Stimulated activated naive CD8-positive, alpha-beta T cell treated with anti-CD3 and anti-CD28 coated beads, Interleukin-15, amount 100 ng/mL, for 72 hours (primary cell): ENCODE measurements at places on chromosomes 3 and 15.
A peak's percentile ranks its signal among the peaks of the same experiment; 100 is the strongest.

- no peak for DNase-seq
Observed at GRCh38 chr15:57462381-57462780, 86.1 kb downstream of the CGNL1 start.

GRCh38 chr3:138051947-138052802, 42.2 kb downstream of the CLDN18 start:
- DNase-seq, result peak; percentile 16

DNA sequence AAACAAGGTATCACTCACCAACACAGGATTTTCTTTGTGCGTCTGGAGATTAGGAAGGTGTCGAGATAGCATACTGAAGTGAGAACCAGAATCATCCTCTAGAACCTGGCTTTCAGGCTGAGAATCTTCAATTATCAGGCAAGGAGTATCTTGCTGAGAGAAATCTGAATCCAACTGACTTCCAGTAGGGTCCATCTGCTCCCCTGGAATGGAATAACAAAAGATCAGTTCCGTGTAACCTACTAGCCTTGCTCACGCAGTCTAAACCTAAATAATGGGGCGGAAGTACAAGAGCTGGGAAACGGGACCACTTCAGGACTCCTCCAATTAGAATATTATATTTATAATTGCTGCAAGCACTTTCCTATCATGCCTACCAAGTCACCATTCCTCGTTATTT, 690 bp downstream of the TP53BP1 start:
- DNase-seq, result no peak

DNA sequence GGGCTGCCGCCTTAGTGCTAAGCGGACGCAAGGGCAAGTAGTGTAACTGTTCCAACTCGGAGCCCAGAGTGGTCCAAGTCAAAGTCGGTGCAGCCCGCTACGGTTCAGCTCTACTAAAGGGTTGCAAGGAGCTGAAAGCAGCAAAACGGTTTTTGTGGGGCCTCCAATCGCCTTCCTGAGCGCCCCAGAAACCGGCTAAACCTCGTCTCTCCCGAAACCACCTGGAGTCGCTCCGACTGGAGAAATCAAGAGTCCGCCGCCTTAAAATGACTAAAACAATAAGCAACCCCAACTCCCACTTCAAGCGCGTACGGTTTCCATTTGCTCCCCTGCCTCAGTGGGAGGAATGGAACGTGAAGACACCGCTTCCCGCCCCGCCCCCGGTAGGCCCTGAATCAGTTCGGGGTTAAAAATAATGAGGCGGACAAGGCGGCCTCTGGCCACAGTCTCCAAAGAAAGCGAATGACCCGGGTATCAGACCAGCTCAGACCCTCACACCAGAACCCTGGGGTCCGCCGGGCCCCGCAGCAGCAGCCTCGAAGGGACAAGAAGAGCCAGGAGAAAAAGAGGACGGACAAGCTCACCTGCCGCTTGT, 401 bp downstream of the SEC11A start:
- DNase-seq, result peak; percentile 27

GRCh38 chr3:155386919-155387318, 93.4 kb upstream of the STRIT1 start:
- DNase-seq, result no peak

- no peak for DNase-seq
Observed at GRCh38 chr3:174331095-174331800, 527.9 kb upstream of the NAALADL2 start.

DNA sequence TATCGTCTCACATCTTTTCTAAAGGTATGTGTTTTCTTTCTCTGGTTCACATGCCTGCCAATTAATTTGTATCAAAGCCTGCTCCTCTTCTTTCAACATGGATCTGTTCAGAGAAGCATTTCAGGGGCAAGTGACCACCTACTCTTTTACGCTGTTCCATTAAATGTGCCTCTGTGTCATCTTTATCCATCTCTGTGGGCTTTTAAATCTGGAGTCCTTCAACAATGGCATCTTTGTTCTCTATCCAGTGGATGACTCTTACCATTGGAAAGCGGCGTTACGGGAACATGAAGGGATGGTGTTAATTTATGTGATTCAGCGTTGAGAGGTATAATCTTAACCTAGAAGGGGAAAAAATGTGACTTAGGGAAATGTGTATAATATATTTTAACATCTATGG, 92.7 kb upstream of the CFAP20DC start:
- DNase-seq, result no peak

DNA sequence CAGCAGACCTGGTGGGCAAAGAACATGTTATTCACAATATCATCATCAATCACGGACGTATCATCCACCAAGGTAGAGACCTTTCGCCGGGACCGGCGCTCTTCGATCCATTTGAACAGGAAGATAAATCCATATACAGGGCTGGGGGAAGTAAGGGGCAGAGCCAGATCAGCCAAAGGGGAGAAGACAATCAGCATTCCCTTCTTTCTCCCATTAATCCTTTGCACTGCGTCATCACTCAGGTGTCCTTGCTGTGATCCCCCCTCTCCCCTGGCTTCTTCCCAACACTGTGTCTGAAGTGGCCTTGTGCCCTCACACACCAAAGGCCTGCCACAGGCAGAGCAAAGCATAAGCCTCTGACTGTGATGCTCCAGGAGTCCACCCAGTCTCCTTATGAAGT, 36.4 kb downstream of the SEMA3G start:
- no peak for DNase-seq

GRCh38 chr3:12622335-12622734, 41.6 kb downstream of the RAF1 start:
- DNase-seq, result no peak

- DNase-seq, result no peak
Observed at GRCh38 chr3:72018343-72018984, 233.5 kb upstream of the PROK2 start.

DNA sequence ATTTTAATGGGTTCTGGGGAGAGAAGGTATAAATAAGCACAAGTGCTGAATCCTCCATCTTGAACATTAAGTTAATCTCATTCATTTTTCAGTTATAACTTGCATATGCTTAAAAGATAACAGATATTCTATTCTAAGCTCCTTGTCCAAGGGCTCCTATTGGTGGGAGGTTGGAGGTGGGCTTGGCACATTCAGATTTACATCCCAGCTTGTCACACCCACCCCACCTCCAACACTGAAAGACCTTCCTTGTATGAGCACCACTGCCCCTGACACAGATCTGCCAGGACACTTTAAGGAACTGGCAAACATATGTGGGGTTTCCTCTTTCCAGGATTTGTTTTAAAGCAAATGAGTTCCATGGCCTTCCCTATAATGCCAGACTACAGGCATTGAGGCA, 30.6 kb downstream of the HOMER2 start:
- no peak for DNase-seq

DNA sequence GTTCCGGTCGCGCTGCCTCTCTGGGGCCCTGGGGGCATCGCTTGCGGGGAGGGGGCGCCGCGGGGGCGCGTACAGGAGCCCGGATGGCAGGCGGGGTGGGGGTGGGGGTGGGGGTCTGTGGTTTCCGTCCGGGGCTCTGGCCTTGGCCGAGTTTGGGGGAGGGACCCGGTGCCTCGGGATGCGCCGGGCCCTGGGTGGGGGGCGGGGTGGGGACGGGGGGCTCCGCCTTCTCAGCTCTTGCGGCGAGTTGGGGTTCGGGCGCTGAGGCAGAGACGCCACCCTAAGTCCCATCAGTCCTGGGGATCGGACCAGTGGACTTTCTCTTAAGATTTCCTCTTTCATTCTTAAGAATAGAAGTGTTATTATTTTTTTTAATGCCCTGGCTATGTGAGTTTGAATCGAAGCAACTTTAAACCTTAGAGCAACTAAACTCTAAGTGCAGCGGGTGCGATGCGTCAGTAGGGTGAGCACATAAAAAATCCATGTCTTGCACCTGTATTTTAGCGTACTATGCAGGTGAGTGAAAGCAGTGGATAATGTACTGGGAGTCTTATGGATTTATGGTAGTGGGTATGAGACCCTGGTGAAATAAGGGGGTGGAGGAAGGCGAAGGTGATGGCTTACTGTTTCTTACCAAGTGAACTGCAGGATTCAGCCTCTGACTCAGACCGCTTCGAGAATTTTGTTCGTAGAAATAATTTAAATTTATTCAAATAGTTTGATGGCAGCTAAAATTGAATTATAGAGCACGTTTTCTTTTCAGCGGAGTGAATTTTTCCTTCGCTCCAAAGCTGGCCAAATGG, 762 bp downstream of the CTNNB1 start:
- peak; percentile 41 for DNase-seq

GRCh38 chr3:50275141-50275995, 3.5 kb upstream of the LSMEM2 start:
- DNase-seq, result no peak

DNA sequence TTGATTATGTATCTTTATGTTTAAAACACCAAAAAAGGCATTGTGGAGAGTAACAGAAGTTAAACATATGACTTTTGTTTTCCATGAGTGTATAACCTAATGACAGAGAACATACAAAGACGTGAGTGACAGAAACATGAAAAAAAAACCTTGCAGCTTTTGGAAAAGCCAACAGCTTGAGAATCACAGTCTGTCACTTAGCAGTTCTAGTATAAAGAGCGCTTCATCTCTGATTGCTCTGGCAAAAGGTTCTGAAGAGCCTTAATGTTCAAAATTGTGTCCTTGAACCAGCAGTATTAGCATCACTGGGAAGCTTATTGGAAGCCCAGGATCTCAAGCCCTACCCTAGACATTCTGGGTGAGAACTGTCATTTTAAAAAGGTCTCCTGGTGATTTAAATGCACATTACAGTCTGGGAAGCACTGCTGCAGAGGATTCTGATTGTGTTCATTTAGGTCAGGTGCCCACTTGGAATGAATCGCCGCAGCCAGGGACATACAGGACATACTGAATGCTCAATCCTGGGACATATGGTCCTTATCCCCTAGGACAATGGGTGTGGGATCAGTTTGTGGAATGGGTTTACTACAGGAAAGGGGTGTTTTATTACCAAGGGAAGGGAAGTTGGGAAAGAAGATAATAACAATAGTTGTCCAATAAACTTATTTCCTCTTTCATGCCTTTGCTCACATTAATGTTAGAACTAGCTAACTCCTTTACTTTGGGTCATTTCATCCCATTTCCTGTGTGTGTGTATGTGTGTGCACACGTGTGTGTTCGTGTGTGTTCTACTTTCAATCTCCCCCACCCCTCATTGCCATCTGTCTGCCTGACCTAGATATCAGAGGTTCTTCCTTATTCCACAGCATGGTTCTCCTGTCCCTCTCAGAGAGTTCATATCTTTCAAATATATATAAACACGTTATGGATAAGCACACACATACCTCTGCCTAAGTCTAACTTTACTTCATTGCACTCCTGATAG, 55.0 kb downstream of the LRRC49 start:
- DNase-seq, result no peak

- DNase-seq, result no peak
Observed at GRCh38 chr3:46865031-46865507, 1.8 kb upstream of the MYL3 start.

DNA sequence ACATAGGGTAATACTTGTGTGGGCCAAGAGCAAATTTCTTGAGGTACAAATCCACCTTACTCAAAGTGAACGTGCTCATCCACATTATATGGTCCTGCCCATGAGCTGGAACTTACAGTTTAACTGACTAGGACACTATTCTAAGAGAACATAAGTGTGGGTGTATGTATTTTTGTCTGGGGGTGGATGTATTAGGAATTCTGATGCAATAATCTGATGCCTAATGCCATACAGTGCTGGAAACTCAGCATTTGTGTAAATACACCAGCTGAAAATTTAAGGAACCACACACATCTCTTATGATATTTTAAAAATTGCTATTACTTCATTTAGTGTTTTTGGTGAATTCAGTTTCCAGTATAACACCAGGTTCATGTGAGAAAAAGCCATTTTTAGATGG, 1350.7 kb downstream of the ZPLD1 start:
- no peak for DNase-seq

- peak; percentile 42 for DNase-seq
Observed at GRCh38 chr15:73965094-73965757, 26.9 kb downstream of the STOML1 start.

DNA sequence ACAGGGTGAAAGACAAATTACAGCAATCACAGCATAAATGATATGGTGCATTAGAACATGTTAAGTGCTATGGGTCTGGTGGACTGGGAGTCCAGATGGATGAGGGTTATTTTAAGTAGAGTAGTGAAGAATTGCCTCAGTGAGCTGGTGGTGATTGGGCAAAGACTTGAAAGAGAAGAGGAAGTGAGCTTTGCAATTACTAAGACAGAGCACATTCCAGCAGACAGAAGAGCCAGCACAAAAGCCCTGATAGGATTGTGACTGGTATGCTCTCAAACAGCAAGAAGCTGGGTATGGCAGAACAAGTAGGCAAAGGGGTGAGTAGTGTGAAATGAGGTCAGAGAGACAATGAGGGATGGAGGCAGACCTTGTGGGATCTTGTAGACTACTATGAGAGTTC, 2.1 kb upstream of the ACKR4 start:
- DNase-seq, result no peak

DNA sequence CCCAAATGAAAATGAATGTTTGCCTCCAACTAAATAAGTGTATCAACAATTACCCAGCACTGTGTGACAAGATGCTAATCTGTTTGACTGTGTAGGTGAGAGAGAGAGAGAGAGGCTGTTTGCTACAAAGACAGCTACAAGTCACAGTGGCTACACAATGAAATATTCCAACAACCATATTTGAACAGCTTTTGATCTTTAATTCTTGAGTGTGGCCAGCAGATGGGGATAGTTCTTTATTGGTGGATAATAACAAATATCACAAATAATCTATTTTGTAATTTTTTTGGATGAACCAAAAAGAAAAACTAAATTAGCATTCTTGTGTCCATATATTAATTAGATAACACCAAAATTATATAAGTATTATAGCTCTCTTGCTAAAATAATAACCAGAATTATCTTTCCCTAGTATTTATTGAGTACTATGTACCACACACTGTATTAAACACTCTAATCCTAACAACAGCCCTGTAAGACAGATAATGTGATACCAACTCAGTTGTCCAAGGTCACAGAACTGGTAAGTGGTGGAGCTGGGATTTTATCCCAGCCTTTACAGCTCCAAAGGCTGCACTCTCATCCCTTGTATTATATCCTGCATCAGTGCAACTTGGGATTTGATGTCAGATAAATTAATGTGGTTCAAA, 61.9 kb upstream of the C3orf80 start:
- DNase-seq, result no peak

DNA sequence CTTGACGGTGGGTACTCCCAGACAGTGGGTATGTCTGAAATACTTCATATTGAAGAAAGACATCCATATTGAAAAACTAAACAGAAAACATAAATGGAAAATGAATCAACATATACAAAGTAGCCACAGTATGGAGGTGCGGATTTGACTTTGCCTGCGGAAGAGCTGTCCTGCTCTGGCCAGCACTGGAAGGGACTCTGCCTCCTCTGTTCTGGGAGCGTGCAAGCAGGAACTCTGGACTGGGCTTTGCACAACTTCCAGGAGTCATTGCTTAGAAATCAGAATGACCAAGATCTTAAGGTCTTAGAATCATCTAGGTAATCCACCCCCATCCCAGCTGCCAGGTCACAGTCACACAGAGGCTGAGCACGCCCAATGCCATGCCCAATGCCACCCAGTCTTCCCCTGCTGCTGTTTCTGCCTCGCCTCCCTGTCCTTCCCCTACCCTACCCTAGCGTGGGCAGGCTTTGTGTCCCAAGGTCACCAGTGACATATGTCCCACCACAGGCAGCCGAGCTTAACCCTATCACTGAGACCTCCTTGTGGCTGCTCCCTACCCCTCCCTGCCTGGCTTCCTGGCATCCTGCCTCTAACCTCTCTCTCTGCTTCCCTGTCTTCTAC, 36.3 kb downstream of the CDC25A start:
- DNase-seq, result no peak
